Stimulated activated CD4-positive, alpha-beta T cell treated with anti-CD3 and anti-CD28 coated beads, Interleukin-2, amount 100 ng/mL, for 4 hours (primary cell): ENCODE measurements at places on chromosomes 5 and 9.

DNA sequence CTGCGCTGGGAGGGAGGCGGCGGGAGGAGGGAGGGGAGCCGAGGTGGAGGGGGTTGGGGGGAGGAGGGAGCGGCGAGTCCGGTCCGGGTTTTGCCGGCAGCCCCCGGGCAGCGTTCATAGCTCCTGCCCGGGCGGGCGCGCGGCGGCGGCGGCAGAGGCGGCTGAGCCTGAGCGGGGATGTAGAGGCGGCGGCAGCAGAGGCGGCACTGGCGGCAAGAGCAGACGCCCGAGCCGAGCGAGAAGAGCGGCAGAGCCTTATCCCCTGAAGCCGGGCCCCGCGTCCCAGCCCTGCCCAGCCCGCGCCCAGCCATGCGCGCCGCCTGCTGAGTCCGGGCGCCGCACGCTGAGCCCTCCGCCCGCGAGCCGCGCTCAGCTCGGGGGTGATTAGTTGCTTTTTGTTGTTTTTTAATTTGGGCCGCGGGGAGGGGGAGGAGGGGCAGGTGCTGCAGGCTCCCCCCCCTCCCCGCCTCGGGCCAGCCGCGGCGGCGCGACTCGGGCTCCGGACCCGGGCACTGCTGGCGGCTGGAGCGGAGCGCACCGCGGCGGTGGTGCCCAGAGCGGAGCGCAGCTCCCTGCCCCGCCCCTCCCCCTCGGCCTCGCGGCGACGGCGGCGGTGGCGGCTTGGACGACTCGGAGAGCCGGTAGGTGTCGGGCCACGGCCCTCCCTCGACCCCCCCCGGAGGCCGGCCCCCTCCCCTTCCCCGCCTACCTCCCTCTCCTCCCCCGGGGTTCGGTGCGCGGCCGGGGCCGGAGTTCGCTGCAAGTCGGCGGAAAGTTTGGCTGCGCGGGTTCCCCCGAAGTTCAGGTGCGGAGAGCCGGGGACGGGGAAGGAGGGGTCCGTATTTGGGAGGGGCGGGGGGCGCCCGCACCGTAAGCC, at the start of gene CXXC5:
Gene CXXC5 (plus strand): TSS at position 145 of the 877 bp plus-strand sequence. CDS start 32,175 bp downstream, outside the sequence.
- peak; percentile 40 for DNase-seq

DNA sequence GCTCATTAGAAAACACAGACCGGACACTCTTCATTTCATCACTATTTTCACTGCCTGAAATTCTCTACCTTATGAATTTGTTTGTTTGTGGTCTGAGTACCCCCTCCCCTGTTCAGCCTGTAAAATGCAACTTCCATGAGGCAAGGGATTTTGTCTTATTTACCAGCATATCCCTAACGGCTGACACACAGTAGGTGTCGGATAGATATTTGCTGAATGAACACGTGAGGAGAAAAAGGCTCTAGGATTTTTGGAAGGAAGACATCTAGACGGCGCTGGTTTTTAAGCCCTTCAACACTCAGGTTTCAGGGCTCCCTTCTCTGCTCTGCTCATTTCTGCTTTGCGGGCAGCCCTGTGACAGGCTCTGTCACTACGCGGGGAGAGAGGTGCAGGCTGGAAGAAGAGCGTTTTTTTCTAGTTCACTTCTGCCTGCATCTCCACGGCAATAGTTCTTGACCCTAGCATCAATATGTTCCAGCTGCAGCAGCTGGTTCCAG, 41.0 kb downstream of the KCNMB1 start:
- DNase-seq = no peak

GRCh38 chr9:3875361-3876132, 349.7 kb upstream of the RFX3 start:
- no peak for DNase-seq

DNA sequence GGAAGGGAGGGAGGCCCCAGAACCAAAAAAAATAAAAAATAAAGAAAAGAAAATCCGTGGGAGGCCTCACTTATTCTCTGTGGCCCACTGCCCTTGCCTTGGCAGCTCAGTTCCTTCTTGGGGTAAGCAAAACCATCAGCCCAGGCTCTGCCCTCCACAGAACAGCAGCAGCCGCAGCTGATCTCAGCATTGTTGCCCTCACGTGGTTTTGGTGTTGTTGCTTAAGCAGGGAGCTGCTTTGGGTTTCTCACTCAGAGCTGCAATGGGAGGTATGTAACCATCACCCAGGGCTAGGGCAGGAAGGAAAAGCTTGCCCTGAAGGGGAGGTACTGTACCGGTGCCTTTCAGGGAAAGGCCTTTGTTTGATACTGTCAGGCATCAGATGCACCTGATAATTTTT, 374.7 kb upstream of the WWC1 start:
- DNase-seq = no peak

- no peak for DNase-seq
Observed at GRCh38 chr5:55847837-55848236, 3.3 kb upstream of the IL31RA start.

- no peak for DNase-seq
Observed at GRCh38 chr5:92885950-92886349, 695.1 kb downstream of the NR2F1-AS1 start.

GRCh38 chr5:159427180-159428012, 97.1 kb upstream of the IL12B start:
- no peak for DNase-seq

- DNase-seq = no peak
Observed at GRCh38 chr5:34978681-34979080, 49.3 kb downstream of the DNAJC21 start.

GRCh38 chr9:9352877-9353481, 1259.8 kb downstream of the PTPRD start:
- no peak for DNase-seq

GRCh38 chr5:150781706-150782614, 3.4 kb downstream of the SMIM3 start:
- no peak for DNase-seq

GRCh38 chr5:53179691-53180090, 70.1 kb upstream of the MOCS2 start:
- no peak for DNase-seq

- no peak for DNase-seq
Observed at GRCh38 chr5:177020033-177020432, 2.5 kb upstream of the ZNF346 start.

- no peak for DNase-seq
Observed at GRCh38 chr5:119362714-119363113, 6.9 kb downstream of the TNFAIP8 start.

DNA sequence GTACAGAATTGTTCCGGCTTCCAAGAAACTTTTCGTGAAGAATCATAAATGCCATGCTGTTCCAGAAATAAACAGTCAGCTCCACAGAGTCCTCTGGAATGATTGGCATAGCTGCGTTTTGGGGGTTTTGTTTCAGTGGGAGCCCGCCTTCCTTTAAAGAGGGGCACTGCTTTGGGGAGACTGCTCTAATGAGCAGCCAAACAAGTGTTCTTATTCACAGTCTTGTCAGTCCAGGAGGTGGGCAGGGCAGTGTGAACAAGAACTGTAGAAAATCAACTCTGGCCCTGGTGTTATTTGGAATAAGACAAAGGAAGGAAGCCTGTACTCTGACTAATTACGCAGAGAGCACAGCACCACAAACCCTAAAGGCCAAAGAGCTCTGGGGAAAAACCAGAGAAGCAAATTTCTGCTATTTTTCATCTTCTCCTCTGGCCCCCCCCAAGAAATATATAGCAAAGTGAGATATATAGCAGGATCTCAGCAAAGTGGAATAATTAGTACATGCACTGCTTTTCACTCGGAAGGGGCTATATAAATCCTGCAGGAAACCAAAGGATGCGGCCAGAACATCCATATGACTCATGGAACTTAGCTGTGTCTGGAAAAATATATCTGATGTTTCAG, 92.9 kb downstream of the GLDC start:
- DNase-seq = no peak

DNA sequence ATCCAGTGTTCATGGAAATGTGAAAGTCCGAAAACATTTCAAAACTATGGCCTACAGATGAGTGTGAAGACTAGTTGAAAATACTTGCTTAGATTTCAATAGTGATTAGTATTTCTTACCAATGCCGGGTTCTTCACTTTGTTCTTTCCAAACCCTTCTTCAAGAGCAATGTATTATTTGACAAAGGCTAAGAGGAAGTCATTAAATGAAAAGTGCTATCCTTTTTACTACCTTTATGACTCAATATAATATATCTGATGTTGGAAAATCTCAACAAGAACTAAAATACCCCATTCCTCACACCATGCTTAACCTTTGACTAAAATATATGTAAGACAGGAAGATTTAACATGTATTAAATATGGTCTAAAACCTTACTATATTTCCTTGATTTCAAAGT, 6.7 kb upstream of the MIER3 start:
- no peak for DNase-seq

DNA sequence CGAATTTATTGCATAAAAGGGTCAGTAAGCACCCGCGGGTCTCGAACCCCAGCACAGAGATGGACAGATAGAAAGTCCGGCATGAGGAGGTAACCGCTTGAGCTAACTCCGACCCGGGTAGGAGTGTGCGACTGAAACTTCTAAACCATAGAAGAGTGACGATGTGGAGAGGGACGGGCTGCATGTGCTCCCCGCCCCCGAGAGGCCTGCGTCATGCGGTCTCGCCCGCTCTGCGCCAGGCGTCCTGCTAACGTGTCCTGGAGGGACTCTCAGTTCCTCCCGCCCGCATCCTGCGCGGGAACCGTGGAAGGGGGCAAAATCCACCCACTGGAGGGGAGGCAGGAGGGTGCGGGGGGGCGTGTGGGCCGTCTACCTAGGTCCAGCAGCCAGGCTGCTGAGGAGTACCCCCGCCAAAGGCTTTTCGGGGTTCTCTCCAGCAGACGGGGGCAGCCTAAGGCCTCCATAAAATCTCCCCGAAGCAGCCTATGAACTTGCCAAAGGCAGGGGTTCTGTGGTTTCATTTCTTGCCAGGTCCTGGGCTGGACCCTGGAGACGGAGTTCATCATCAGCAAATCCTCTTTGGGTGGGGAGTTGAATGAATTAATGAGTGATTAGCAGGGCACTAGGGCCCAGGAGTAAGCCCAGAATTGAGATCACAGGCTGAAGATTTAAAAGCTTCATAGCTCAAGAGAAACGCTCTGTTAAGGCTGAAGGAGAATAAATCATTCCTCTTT, 51.9 kb downstream of the TGFBI start:
- DNase-seq = peak; percentile 9

DNA sequence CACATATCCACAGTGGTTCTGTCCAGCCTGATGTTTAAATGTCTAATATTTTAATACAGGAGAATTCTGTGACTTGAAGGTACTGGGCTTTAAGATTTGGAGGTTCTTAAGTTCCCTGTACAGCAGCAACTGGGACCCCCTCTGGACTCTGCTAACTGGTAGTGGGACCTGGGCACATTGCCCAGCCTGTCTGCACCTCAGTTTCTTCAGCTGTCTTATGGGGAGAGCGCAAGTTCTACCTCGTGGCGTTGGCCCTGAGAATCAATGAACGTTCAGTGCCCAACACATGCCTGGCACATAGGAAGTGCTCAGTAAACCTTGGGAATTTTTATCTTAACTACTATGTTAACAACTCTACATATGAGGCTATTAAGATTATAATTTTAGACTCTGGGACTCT, 1.4 kb downstream of the SLC2A6 start:
- no peak for DNase-seq

GRCh38 chr9:131204285-131204684, 72.0 kb downstream of the FAM78A start:
- DNase-seq = no peak

- DNase-seq = no peak
Observed at GRCh38 chr5:25387953-25388352, 743.2 kb upstream of the CDH10 start.

- no peak for DNase-seq
Observed at GRCh38 chr5:80921026-80921425, 39.1 kb upstream of the RASGRF2 start.

DNA sequence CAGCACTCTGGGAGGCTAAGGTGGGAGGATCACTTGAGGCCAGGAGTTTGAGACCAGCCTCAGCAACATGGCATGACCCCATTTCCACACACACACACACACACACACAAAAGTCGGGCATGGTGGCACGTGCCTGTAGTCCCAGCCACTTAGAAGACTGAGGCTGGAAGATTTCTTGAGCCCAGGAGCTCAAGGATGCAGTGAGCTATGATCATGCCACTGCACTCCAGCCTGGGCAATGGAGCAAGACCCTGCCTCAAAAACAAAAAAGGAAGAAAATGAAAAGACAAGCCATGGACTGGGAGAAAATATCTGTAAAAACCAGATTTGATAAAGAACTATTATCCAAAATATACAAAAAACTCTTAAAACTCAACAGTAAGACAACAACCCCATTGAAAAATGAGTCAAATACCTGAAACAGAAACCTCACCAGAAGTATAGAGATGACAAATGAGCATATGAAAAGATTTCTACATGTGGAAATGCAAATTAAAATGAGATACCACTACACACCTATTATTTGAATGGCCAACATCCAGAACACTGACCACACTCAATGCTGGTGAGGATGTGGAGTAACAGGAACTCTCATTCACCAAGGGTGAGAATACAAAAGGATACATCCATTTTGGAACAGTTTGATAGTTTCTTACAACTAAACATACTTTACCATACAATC, 24.7 kb downstream of the DNAJA1 start:
- no peak for DNase-seq

DNA sequence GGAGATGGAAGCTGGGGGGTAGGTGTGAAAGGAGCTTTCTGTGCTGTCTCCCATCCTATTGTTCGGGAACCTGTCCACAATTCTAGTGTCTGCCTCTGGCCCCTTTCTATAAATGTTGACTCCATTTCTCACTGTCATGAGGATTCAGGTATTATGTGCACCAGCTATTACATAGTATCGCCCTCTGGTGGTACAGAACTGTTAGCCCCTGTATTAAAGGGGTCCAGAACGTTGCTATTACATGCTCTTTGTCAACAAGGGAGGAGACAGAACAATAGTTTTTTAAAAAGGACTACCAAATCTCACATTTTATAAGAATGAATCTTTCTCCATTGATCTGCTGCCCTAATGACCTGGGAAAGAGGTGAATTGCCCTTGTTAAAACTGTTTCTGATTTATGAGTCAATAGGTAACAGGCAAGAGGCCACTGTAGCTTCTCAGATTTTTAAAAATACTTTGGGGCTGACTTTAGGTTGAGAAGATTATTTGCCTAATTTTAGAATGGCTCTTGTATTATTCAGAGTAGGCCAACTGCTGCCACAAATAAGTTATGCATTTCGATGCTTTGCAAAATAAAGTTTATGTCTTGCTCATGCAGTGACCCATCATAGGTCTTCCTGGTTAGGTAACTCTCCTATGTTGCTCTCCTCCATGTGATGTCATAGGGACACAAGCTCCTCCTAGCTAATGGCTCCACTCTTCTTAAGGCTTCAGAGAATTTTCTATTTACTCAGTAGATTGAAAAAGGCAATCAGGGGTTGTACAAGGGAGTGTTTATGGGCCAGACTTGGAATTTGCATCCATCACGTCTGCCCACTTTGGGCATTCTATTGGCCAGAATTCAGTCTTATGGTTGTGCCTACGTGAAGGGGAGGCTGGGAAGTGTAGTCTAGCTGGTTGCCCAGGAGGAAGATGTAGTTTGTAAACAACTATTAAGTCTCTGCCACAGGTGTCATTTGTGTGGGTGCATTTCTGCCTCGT, 20.8 kb downstream of the DCANP1 start:
- peak; percentile 11 for DNase-seq

DNA sequence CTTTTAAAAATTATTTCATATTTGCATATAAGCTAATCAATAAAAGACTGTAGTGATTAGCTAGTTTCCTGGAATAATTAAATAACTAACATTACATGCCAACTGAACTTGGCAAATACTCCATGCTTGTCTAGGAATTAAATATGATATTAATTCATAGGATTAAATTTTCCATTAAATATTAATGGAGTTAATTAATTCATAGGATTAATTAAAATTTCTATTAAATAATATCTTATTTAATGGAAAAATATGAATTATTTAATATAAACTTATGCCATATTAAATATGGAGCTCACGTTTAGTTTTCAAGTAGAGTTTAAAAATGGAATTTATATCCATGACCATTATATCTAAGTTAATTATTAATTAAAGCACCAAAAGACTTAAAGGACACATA, 517.8 kb upstream of the DAB2 start:
- no peak for DNase-seq
